ENCODE measurements at places on chromosomes 1 and 21.

DNA sequence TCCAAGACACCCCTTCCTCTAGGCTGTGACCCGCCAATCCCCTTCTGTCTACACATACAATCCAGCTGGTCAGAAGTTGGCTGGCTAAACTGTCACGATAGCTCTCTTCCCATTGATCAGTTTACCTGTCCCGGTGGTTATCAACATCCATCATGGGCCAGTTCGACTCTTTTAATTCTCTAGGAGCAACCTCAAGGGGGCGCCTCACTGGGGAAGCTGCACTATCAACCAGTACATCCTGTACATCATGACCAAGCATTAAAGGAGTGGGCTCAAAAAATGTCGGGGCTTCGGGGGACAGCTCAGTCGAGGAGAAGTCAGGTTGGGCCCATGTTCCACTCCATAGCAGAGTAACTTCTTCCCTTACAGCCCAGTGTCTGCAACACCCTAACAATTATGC is 53.2 kb upstream of the B3GALNT2 start:
- DNase-seq = no peak

- no peak for DNase-seq
These were observed 120.5 kb upstream of the NGF start for GRCh38 chr1:115458426-115459114.

DNA sequence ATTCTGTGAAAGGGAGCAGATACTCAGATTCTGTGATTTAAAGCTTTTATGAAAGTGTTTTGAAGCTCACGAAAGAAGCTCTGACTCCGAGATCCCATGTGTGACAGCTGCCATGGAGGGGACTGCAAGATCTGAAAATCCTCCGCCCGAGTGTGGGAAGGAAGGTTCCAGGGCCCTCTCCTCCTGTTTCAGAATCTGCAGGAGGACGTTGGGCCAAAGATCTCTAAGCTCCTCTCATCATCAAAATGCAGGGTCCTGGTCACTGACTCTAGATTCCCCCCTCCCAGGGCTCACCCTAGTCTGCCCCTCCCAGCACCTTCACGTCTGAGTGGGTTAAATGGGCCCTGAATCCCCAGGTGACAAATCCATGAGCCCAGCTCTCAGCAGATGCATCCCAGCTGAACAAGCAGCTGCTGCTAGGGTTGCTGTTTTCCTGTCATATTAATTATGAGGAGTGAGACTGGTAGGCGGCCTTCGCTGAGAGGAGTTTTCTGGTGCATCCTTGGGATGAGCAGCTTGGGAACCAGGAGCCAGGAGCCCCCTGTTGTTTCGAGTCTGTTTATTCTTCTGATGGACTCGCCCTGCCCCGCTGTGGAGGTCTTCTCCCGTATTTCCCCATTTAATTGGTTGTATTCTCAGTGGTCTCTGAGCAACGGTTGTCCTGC is 402.0 kb downstream of the MATN1 start:
- no peak for DNase-seq

DNA sequence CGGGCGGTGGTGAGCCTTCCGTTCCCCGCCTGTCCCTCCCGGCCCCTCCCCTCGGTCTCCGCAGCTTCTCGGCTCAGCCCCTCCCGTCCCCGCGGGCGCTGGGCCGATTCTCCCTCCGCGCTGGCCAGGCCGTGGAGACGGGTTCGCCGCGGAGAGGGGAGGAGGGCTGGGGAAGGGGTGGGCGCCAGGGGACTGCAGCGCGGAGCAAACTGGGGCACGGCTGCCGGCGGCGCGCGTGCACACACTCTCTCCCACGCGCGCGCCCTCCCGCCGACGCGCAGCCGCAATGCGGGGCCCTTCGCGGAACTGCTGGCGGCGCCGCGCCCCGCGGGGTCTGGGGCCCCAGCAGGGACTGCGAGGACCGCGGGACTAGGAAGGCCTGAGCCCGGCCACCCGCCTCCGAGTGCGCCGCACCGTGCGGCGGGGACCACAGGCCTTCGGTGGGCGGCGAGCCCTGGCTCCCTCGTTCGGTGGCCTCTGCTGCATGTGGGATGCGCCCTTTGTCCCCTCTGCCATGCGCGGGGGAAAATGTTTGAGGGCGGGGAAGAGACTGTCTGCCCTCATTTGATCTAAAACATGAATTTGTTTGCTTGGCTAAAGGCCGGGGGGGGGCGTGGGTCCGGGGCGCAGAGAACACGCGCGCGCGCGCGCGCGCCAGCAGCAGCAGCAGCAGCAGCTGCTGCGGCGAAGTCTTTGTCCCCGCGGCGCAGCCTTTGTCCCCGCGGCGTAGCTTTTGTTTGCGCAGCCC is 90.7 kb upstream of the VAMP3 start:
- DNase-seq = no peak

GRCh38 chr1:150609732-150610131 is 19.7 kb downstream of the ENSA start:
- DNase-seq = peak; percentile 31

- no peak for DNase-seq
These were observed 69.5 kb downstream of the UBE2T start for GRCh38 chr1:202272103-202272845.

DNA sequence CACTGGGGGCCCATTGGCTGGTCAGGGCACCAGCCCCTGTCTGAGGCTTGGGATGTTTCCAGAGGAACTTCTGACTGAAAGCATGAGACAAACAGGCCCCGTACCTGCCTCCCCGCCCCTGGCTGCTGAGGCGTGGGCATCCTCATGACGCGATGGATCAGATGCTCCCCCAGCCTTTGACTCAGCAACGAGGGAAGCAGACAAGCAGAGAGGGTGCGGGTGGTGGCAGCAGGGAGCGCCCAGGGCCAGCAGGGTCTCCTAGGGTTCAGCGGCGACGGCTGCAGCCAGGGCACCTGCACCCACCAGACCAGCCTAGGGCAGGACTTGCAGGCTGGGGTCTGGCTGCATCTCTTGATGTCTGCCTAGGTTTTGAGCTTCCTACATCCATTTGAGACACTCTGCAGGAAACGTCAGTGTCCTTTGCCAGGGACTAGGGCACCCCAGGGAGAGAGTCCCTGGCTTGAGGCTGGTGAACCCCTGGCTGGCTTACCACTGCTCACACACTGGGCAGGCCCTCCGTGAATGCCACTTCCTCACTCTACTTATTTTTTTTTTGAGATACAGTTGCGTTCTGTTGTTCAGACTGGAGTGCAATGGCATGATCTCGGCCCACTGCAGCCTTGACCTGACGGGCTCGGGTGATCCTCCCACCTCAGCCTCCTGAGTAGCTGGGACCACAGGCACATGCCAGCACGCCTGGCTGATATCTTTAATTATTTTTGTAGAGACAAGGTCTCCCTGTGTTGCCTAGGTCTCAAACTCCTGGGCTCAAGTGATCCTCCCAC is 63.3 kb downstream of the DHRS3 start:
- no peak for DNase-seq
